Immature natural killer cell (primary cell): ENCODE measurements at places on chromosomes 3 and 15.

DNA sequence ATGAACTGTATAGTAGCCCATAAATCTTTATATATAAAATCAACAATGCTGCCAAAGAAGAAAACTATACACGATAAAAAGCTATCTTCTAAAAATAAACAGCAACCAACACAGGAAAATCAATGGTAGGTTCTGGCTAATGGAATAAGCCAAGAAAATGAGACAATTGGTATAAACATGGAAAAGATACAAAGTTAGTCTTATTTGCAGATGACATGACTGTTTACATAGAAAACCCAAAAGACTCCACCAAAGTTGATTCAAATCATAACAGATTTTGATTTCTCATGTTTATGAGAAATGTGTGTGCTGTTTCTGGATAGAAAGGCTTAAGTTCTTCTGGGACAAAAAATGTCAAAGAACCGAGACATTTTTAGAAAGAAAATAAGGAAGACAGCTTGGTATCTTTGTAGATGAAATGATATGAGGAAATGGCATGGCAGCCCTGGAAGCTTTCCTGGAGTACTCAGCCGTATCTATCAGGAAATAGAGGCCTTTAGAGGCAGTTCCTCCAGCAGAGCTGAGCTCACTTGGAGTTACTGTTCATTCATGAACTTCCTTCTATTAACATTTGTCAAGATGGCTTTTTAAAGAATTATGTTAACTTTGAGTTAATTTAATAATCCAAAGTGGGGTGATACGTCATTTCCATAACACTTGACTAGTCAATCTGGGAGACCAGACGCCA lies 36.7 kb upstream of the VILL start:
- no peak for DNase-seq

DNA sequence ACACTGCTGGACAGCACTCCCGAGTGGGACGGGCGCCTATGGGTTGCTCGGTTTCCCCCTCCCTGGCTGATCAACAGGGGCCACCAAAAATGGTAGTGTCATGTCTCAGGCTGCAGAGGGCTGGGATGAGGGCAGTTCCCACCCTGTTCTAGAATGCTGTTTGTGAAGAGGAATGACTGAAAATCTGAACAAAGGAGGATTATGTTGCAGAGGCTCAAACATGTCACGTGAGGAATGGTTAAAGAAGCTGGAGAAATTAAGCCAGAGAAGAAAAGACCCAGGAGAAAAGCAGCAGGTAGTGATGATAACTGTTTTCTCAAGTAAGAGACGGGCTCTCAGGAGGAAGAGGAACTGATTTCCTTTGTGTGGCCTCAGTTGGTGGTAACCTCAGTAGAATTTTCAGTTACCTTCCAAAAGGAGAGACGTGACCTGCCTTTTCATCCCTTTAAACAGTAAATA lies 10.4 kb downstream of the SPG21 start:
- no peak for DNase-seq

GRCh38 chr3:121690777-121691405 lies 30.2 kb upstream of the HCLS1 start:
- DNase-seq = no peak

- DNase-seq = no peak
Observed at GRCh38 chr3:194208709-194209108, 72.8 kb downstream of the HES1 start.

- DNase-seq = no peak
Observed at GRCh38 chr3:170083343-170083742, 45.5 kb downstream of the GPR160 start.

DNA sequence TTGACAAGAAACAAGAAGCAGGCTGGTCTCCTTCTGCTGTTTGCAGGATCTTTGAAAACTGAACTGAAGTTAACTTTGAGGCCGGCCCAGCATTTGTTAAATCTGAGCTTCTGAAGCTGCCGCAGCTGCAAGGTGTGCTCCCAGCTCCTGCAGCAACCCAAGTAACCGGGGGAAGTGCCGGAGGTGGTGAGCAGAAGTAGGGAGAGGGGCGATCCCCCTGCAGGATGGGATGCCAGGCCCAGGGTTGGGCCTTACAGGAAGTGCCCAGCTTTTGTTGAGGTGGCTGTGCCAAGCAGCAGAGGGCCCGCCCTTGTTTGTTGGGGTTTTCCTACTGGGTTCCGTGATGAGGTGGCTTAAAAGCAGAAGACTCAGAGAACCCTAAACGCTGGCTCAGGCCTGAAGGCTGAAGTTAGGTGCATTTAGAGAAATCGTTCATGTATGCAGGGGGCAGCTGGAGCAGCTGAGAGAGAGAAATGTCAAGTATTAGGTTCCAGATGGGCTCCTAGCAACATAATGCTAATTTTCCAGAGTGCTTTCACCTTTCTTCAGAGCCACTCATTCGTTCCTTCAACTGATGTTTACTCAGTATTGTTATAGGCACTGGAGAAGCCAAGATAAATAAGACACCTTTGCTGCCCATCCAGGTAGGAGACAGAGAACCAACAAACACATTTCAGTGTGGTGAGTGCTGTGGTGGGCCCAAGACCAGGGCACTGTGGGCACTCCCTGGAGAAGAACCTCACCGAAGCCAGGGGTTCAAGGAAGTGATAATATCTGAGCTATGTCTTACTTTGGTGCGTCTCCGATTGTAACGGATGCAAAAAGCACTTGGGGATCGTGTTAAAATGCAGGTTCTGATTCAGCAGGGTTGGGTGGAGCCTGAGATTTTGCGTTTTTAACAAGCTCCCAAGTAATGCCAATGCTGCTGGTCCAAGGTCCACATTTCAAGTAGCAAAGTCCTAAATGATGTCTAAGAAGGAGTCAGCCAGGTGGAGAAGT lies 42.2 kb upstream of the PLCL2 start:
- peak; percentile 74 for DNase-seq

GRCh38 chr3:149291178-149291577 lies 42.3 kb downstream of the TM4SF18 start:
- DNase-seq = no peak

DNA sequence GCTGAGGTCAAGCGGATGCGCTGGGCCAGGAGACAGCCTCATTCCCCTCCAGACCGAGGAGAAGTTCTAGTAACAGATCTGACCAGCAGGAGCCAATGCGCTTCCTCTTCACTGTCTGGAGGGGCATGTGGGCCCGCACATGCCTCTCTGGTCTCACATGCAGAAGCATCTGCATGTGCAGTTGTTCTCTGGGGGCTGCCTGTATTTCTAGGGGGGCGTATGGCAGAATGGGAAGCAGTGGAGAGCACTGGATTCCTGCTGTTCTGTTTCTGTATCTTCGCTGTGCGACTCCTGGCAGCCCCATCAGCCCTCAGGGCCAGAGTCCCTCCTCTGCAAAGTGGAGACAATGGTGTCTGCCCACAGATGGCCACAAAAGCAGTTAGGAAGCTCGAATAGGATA lies 170.4 kb upstream of the IQSEC1 start:
- no peak for DNase-seq

- no peak for DNase-seq
Observed at GRCh38 chr3:52827866-52828376, 2.6 kb downstream of the ITIH4 start.

DNA sequence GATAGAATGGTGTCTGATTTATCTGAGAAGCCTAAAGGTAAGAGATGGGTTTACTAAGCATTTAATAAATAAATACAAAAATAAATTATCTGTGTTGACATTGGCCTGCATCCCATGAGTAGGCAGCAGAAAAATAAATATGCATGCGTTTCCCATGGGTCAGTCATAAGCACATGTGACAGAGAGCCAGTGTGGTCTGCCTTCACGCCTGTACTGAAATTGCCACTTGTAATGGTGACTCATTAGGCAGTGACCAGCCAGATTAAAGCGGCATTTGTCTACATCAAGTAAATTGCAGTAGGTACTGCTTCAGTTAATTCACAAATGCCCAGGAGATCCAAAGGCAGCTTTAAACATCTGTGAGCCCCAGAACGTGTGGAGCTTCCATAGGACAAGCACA lies 399.6 kb downstream of the NAALADL2 start:
- no peak for DNase-seq
